ENCODE measurements at places on chromosomes 2 and 18.
A peak's percentile ranks its signal among the peaks of the same experiment; 100 is the strongest.

GRCh38 chr2:147320146-147320545, 524.7 kb upstream of the ACVR2A start:
- DNase-seq: no peak

GRCh38 chr18:74299746-74300145, 8.0 kb upstream of the CYB5A start:
- DNase-seq: no peak

- DNase-seq: no peak
Measured at GRCh38 chr2:221791844-221792243, 219.7 kb upstream of the EPHA4 start.

GRCh38 chr2:69096326-69097095, 83.5 kb downstream of the ANTXR1 start:
- DNase-seq: no peak

DNA sequence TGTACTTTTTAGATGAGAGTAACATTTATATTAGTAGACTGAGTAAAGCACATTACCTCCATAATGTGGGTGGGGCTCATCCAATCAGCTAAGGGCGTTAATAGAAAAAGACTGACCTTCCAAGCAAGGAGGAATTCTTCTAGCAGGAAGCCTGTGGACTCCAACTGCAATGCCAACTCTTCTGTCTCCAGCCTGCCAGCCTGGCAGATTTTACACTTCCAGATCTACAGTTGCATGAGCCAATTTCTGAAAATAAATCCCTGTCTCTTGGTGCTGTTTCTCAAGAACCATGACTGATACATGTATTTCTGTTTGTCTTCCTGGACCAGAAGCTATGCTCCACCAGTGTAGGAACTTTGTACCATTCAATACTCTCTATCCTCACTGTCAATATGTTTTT, 69.0 kb upstream of the LMAN1 start:
- no peak for DNase-seq

DNA sequence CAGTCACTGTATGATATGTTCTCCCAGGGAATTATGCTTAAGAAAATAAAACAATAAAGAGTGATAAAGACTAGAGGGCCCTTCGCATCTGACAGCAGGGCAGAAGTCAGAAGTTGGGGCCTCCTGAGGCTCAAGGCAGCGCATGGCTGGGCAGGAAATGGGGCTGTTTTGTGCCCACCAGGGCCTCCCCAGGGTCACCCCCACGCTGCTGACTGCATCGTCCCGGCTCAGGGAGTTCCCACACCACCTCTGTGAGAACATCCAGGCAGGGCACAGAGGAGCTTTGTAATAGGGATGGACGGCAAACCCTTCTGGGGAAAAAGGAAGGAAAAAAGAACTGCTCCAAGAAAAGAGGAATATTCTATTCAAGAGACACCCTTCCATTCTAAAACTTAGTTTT, 41.2 kb downstream of the PAX3 start:
- no peak for DNase-seq

GRCh38 chr2:10228611-10229365, 73.9 kb upstream of the HPCAL1 start:
- no peak for DNase-seq

DNA sequence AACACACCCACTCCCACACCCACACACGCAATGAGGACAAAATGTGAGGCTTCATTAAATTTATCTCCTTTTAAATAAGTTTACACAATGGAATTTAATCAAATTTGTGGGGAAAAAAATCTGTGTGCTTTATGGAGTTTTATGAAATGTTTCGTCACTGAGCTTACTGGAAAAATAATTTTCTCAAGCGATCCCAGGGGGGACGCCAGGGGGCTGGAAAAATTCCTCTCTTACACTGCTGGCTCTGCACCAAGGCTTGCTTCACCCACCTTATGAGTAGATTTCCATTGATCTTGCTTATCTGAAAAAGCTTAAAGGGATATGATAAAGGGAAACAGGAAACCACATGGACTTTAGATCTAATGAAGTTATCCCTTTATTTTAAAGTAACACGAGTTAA, 95.5 kb downstream of the CABYR start:
- no peak for DNase-seq

DNA sequence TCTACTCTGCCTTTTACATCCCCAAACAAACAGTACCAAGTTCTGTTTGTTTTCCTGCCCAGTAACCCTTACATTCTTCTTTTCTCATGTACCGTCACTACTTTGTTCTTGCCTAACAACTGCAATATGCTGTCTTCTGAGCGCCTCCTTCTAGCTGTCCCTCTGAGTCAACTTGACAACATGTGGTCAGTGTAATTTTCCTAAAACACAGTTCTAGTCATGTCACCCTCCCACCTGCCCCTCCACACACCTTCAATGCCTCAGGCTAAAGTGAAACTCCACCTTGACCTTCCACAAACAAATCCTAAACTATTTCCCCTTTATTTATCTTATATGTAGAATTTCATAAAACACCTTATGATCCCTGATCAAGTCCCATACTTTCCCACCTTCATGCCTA, 124.6 kb upstream of the CD302 start:
- DNase-seq: no peak

DNA sequence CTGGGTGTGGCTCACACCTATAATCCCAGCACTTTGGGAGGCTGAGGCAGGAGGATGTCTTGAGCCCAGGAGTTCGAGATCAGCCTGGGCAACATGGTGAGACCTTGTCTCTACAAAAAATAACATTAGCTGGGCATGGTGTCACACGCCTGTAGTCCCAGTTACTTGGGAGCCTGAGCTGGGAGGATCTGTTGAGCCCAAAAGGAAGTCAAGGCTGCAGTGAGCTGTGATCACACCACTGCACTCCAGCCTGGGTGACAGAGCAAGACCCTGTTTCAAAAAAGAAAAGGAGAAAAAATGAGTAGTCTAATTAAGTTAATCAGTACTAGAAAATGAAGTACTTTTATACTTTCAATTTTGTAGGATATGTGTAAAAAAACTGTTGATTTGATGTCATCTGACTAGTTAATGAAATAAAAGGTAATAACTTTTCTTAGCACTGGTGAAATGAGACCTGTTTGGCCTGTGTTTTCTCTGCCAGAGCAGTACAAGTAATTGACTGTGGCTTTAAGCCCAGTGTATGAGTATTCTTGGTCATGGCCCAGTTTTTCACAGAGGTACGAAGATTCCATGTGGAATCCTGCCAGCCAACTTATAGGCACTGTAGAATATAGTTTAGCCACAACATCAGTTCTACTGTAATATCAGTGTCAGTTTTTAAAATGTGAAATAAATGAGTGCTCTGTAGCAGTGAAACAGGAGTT, 35.8 kb downstream of the MFSD6 start:
- no peak for DNase-seq

- peak; percentile 28 for DNase-seq
Measured at GRCh38 chr2:172253190-172254052, 150.7 kb upstream of the DLX2 start.

GRCh38 chr2:196365923-196366322, 194.5 kb upstream of the STK17B start:
- DNase-seq: no peak

- DNase-seq: no peak
Measured at GRCh38 chr2:10940596-10940995, 28.9 kb downstream of the KCNF1 start.

DNA sequence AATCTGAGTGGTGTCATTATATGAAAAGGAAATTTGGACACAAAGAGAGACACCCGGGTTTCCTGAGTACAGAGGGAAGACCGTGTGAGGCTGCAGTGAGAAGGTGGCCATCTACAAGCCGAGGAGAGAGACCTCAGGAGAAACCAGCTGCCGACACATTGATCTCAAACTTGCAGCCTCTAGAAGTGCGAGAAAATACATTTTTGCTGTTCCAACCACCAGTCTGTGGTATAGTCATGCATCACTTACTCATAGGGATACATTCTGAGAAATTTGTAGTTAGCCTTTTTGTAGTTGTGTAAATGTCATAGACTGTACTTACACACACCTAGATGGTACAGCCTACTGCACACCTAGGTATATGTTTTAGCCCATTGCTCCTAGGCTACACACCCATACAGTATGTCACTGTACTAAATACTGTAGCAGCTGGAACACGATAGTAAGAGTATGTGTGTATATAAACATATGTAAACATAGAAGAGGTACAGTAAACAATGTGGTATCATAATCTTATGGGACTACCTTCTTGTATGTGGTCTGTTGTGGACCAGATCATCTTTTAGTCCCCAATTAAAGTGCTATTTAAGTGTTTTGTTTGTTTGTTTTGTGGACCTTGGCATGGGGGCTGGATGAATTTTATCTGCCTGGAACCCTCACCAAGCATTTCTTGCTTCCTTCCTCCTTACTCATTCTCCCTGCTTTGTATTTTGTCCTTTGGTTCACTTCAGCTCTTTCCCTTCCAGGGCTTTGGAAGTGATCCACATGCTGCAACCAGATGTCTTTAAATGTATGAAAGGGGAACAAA, 38.3 kb upstream of the SESTD1 start:
- DNase-seq: no peak

DNA sequence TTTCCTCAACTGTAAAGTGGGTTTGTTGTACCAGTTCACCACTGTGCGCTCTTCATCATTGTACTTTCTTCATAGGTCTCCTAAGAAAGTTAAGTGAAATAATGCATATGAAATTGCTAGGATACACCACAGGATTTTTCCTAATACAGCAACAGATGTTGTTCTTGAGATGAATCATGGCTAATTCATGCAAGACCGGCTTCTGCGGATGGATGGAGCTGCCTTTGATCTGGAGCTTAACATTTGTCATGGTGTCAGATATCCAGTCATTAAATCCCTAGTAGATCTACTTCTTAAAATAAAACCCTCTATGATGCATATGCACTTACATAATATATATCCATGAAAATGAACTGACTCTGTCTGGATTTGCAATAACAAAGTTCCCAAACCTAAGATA, 114.1 kb downstream of the COL6A3 start:
- DNase-seq: no peak

DNA sequence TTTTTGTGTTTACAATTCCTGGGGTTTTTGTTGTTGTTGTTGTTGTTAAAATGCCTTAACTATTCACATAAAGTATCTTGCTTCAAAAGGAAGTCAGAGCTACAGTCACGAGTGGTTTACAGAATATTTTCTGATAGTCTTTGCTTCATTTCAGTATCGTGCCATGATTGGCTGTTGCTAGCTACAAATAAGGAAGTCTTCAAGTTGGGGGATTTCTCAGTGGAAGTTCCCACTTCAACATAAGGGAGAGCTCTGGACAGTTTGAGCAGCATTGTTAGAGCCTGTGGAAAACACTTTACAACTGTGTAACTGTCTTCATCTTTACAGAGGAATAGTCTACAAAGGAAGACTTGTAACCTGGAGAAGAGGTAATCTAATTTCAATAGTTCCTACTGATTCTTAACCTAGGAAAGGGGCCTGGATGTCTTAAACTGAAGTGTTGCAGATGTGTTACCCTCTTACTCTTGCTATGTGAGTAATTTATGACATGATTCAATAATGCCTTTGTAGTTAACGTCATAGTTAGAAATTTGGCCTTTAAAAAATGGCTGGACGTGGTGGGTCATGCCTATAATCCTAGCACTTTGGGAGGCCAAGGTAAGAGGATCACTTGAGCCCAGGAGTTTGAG, 23.4 kb upstream of the TANK start:
- peak; percentile 89 for DNase-seq

DNA sequence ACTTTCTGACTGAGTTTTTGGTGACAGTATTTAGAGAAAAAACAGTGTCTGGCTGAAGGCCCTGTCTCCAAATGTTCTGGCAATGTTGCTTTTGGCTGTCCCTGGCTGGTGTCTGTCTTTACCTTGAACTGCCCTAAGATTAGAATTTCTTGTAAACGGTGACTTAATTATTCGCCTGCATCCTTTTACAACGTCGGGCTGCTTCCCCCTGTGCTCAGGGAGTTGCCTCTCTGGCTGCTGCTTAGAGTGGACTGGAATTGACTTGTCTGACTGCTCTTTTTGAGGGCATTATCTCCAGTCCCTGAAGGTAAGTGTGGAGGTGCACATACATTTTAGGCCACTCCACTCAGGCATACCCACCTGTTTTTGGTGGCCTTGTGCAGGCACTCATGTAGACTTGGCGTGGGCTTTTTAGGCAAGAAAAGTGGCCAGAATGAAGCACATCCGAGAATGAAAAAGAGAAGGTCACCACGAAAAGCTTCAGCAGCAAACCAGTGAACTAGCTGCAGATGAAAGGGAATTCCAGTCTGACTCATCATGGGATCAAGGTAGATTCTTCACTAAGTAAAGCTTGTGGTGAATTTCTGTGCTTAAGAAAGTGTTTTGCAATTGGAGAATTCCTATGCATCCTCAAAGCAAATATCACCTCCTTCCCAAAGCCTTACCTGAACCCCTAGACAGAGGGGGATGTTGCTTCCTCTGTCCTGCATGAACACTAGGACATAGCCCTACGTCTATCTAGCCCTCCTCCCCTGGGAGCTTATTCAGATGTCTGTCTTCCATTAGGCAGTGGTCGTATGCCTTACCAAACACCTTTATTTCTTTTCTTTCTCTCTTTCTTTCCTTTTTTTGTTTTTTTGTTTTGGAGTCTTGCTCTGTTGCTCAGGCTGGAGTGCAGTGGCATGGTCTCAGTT, 230.3 kb upstream of the TRIB2 start:
- DNase-seq: no peak

DNA sequence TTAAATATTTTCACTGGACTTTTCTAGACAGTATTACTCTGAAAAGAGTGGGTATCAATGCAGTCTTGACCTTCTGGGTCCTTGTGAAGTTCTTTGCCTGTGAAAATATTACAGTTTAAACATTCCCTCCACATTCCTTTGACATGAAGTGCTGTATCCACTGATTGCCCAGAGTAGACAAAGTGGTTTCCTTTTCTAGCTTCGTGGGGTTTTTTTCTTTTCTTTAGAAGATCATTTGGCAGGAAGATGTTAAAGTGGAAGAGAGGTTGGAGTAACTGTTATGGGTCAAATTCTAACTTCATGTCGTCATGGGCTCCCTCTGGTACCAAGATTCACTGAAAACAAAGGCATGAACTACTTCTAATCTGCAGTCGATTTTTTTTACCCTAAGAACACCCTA, 496.9 kb downstream of the EPHA4 start:
- no peak for DNase-seq

DNA sequence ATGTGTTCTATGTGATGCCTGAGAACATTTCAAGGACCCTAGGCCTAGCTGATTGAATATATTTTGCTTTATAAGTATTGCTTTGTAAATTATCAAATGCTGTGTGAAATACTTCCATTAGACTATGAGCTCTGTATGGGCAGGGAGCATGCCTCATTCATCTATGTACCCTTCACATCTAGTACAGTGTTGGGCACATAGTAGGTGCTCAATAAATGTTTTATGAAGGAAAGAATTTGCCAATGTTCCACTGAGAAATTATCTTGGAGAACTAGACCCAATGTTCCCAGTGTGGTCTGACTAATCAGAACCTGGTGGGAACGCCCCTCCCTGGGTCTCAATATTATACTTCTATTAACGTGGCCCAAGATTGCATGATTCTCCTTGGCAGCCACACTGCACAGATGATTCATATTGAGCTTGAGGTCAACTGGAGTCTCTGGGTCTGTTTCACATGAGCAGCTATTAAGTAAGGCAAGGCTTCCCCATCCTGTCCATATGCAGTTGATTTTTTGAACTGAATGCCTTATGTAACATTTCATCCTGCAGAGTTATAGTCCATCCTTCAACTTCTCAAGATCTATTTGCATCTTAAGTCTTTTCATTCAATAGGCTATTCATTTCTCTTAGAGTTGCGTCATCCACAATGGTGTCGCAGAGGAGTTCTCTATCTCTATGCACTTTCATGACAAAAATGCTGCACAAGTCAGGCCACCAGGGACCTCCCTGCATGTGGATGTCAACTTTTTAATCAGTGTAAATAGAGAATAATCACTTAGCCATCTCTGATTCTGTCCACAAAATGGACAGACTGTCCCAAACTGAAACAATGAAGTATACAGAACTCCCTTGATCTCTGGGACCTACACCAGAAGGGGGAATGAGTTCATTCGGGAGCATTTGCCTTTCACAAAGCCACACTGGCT, 257.6 kb downstream of the CYP26B1 start:
- no peak for DNase-seq

All from CD4-positive, alpha-beta T cell treated with Interleukin-21 for 1 hour (primary cell).